ENCODE measurements at places on chromosomes 16 and 17. TPM values are rescaled to one million over a fixed set of nuclear protein-coding genes. Genes with fewer than 3 reads are reported as not detected.

DNA sequence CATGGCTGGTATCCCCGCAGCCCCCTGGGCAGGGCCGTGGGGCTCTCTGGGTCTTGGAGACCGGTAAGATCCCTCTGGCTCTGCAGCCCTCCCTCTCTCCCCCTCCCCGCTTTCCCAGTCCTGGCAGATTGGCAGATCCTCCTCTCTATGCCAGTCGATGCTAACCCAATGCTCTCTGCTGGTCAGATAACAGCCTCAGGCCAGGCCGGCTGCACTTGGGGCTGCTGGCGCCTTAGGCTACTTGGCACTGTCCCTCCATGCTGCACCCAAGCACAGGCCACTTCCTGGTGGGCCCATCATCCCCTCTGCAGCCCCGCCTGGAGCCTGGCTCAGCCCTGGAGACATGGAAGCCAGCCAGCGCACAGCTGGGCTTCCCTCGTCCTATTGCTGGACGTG lies 81.7 kb downstream of the RTN4RL1 start:
- no peak for DNase-seq

The KRT14 gene
- 5.1 TPM for total RNA-seq

DNA sequence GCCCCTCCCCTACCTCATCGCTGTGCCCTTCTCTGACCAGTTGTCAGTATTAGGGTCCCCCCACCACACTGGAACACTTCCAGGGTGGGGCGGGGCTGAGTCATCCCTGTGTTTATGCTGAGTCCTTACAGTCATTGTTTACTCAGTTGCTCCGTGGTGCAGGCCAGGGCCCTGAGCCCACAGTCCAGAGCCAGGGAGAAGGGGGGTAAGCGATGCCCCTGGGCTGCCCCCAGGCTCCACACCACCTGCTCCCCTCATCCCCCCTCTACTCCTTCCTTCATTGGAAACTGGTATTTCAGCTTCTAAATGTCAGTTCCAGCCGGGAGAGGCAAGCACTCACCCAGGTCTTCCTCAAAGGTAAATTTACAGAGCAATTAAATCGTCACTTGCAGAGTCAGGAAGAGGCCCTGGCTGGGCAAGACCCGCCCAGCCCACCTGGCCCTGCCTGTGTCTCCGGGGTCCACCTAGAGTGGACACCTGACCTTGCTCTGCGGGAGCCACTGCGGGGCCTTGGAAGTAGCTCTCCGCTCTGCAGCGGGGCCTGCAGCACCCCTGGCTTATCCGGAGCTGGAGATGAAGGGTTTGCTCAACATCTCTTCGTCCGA lies 4.8 kb downstream of the ATP2A3 start:
- peak; percentile 70 for DNase-seq

DNA sequence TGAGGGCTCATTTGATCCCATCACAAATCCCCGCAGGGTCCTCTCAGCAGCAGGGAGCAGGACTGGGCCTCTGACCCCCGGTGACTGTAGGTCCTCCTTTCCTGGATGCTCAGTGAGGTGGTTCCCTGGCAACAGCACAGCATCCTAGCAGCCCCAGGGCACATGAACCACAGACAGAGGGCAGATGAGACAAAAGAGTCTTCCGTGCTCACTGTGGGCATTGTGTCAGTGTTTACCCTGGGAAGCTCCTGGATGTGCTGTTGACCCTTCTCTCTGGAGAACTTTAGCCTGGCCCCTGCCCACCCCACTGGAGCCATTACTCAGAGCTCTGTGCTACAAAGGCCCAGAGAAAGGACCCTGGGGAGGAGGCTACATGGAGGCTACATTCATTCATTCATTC lies 21.7 kb upstream of the TMEM220 start:
- no peak for DNase-seq

DNA sequence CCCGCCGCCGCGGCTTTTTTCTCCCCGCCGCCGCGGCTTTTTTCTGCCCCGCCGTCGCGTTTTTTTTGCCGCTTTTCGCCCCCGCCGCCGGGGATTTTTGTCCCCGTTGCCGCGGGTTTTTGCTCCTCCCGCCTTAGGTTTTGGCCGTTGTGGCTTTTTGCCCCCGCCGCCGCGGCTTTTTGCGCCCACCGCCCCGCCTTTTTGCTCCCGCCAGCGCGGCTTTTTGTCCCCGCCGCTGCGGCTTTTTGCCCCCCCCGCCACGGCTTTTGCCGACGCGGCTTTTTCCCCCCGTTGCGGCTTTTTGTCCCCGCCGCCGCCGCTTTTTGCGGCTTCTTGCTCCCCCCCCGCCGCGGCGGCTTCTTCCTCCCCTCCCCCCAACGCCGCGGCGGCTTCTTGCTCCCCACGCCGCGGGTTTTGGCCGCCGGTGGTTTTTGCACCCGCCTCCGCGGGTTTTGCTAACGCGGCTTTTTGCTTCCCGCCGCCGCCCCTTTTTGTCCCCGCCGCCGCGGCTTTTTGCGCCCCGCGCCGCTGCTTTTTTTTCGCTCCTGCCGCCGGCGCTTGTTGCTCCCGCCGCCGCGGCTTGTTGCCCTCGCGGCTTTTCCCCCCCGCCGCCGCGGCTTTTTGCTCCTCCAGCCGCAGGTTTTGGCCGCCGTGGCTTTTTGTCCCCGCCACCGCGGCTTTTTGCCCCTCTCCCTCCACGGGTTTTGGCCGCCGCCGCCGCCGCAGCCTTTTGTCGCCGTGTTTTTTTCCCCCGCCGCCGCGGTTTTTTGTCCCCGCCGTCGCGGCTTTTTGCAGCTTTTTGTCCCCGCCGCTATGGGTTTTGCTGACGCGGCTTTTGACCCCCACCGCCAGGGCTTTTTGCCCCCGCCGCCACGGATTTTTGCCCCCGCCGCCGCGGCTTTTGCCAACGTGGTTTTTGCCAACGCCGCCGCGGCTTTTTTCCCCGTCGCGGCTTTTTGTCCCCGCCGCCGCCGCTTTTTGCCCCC lies 150.3 kb downstream of the KCNJ18 start:
- DNase-seq, result no peak

The VPS9D1 gene
- total RNA-seq, result 33.8 TPM

The NPTX1 gene
- total RNA-seq, result not detected

The SLC5A11 gene
- total RNA-seq, result 1.7 TPM

- peak; percentile 67 for DNase-seq
These were observed at the start of gene C16orf74 for GRCh38 chr16:85750827-85751697. TSS of gene C16orf74 (minus strand) at chr16:85751096. CDS start at chr16:85735217, 15,879 bp downstream.

- DNase-seq, result no peak
These were observed 83.7 kb upstream of the CRHR1 start for GRCh38 chr17:45700171-45701090.

DNA sequence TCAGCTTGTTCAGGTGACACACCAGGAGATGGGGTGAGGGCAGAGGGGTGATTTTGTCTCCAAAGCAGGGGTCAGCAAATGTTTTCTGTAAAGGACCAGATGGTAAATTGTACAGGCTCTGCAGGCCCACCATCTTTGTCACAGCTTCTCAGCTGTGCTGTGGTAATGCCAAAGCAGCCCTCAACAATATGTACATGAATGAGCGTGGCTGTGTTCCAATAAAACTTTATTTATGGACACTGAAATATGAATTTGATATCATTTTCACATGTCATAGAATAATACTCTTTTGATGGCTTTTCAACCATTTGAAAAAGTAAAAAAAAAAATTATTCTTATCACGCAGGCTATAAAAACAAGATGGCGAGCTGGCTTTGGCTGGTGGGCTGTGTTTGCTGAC lies 206.4 kb upstream of the RPL38 start:
- DNase-seq, result no peak

The GAST gene
- not detected for total RNA-seq

- no peak for DNase-seq
These were observed 216.0 kb downstream of the ZNF423 start for GRCh38 chr16:49639739-49640431.

The ARHGDIG gene
- 3.7 TPM for total RNA-seq

GRCh38 chr17:8118769-8119580 lies 661 bp upstream of the ALOXE3 start:
- DNase-seq, result peak; percentile 95

DNA sequence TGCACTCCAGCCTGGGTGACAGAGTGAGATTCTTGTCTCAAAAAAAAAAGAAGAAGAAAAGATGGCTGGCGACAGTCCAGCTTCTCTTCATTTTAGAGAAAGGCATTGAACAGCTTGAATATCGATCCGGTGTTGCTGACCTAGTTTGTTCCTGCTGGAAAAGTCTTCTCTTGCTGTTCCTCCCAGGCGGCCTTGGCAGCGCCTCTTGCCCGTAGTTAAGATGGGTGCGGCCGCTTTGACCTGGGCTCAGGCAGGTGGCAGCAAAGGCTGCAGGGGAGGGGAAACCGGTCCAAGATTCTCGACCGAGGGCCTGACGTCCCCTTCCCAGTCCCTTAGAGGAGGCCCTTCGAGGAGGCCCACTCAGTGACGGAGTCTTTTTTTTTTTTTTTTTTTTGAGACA lies 3.8 kb upstream of the ZNF764 start:
- DNase-seq, result peak; percentile 70

DNA sequence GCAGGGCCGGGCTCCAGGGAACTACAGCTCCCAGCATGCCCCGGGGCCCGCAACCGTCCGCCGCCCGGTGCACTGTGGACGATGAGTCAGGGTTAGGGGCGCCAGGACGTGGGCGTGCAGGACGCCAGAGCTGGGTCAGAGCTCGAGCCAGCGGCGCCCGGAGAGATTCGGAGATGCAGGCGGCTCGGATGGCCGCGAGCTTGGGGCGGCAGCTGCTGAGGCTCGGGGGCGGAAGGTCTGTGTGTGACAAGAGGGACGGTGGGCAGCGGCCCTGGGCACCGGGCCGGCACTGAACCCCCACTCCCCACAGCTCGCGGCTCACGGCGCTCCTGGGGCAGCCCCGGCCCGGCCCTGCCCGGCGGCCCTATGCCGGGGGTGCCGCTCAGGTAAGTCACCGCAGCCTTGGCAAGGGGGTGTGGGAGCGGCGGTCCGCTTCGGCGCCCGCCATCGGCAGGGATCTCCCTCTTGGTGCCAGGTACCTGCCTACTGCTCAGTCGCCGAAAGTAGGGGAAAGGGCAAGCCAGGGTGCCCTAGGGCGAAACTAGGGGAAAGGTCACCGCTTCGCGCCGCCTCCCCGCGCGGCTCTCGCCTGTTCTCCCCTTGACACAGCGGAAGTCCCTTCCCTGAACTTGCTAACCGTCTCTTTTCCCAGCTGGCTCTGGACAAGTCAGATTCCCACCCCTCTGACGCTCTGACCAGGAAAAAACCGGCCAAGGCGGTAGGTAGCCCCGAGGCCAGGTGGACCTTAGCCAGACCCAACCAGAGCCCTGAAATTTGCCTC lies at the start of the genes ACADVL and DLG4:
Gene ACADVL (plus strand): TSS at position 127 of the 781 bp plus-strand sequence. CDS start 47 bp downstream, at position 174.
Gene DLG4 (minus strand): TSS at position 25 of the 781 bp plus-strand sequence.
- DNase-seq, result peak; percentile 95

DNA sequence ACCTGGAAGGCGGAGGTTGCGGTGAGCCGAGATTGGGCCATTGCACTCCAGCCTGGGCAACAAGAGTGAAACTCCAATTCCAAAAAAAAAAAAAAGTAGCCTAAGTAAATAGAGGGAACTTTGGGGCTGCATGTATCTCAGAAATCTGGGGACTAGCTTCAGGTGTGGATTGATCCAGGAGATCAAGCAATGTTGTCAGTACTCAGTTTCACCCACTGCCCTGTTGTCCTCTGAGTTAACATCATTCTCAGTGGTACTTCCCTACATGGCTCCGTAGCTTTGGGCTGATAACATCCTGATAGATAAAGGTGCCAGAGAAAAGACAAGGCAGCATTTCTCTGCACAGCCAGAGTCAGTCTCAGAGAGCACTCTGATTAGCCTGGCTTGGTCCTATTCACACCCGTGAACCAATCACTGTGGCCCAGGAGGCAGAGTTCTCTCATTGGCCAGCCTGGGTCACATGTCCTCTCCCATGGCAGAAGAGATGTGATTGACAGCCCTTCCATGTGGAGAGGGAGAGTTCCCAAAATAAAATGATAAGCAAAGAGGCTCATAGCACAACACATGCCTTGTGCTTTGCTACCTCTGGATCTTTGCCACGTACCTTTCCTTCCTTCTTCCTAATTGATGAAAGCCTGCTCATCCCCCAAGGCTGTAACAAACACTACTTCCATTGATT lies 99.6 kb downstream of the ABCC1 start:
- no peak for DNase-seq

The CTRB2 gene
- total RNA-seq, result not detected

- no peak for DNase-seq
These were observed 543 bp downstream of the TMUB2 start for GRCh38 chr17:44187131-44187899.

The SPNS3 gene
- total RNA-seq, result 1.1 TPM

The KRT12 gene
- total RNA-seq, result 18.2 TPM

The FNDC8 gene
- total RNA-seq, result not detected

DNA sequence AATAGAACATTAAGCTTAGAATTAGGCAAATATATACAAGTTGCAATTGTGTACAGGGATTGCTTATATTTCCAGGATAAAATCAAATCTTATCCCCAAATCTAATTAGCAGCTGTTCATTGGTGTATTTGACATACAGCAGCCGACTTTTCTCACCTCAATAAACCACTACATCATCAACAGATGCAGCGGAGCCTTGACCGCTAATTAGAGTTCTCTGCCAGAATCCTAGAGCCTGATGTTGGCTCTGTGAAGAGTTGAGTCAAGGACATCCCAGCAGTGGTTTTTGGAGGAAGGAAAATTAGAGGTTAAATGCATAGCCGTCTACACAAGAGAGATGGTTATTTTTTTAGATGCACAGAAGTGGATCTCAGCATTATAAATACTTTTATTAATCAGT lies 221.9 kb upstream of the CACNG5 start:
- no peak for DNase-seq

DNA sequence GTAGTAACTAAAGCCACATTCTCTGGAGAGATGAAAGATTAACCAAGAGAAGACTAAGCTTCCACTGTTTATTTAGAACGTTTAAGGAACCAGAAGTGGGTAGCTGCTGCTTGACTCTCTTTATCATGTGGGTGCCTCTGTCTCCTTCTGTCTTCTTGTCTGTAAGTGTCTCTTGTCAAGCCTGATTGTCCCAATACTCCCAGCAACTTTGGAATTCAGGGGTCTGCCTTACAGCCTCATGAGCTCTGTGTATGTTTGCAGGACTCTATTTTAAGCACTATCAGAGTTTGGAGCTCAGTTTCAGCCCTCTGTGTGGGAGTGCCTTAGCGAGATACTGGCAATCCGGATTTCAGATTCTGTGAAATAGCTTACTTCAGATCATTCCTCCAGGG lies 29.3 kb upstream of the SPACA3 start:
- DNase-seq, result no peak

DNA sequence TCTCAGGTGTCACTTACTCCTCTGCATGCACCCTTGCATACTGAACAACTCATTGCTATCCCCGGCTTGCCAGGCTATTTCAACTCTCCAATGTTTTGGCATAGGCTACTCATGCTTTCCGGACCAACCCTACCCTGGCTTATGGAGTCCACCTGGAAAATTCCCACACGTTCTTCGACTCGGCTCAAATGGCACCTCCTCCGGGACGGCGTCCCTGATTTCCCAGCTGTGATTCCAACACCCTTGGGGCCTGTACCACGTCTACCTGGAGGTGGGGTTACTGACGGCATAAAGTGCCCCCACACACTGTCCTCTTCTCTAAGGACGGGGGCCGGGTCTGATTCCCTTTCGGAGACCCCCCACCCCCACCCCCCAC lies 498 bp downstream of the SMYD4 start:
- DNase-seq, result no peak

DNA sequence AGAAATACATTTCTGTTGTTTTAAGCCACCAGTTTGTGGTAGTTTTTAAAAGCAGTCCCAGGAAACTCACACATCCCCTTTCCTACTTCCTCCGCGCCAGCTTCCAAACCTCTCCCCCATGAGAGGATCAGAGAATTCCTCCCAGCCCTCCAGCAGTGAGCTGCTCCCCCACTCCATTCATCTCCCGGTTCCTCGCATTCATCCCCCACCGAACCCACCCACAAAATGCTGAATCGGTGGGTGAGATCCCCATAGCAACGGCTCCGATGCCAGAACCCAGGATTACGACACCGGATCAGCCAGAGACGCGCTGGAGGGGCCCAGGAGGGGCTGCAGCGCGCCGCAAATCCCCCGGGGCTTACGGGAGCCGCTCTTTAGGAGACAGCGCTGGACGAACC lies 251.4 kb upstream of the RPL38 start:
- DNase-seq, result no peak

The PLEKHG4 gene
- total RNA-seq, result 15.6 TPM

The ADAP2 gene
- total RNA-seq, result 11.3 TPM

All from Peyer's patch (tissue), 4 donors.